Activated CD4-positive, alpha-beta T cell treated with anti-CD3 and anti-CD28 coated beads, Interleukin-2, amount 50 U/mL, for 16 hours (primary cell): ENCODE measurements at places on chromosomes 2 and 18.

DNA sequence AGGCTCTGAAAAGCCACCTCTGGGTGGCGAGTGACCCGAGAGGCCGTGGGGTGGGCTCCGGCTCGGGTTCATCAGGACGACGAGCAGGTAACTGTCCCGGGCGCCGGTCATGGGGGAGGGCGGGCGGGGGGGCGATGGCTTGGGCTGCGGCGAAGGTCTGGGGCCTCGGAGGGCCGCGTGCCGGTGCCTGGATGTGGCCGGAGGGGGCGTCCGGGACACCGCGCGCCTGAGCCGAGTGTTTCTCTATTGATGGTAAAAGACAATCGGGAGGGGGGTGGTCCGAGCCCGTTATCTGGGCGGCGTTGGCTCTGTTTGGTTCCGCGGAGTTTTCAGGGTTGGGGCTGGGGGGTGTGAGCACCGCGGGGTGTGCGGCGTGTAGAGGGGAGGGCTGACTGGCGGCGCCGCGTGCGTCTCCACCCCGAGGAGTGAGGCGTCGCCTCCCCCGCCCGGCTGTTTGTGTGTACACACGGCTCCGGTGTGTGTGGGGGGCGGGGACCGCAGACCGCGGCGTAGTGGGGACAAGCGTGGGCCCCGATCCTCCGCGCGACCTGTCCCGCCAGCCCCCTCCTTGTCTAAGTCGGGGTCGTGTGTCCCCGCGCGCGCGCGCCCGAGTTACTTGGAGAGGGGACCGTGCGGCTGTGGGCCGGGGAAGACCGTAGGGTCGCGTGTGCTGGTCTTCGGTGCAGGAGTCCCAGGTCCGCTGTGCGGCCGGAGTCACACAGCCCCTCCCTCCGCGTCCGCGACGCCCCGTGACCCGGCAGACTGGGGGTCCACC, 1.6 kb downstream of the CTIF start:
- DNase-seq: peak; percentile 31

GRCh38 chr2:232890536-232890895, 20.5 kb downstream of the SNORC start:
- DNase-seq: no peak

- DNase-seq: no peak
Measured at GRCh38 chr2:113834051-113834730, 55.7 kb upstream of the ACTR3 start.

GRCh38 chr2:18610651-18611050, 21.3 kb upstream of the NT5C1B start:
- DNase-seq: no peak

GRCh38 chr18:13562494-13563029, 163.8 kb downstream of the FAM210A start:
- DNase-seq: peak; percentile 84

DNA sequence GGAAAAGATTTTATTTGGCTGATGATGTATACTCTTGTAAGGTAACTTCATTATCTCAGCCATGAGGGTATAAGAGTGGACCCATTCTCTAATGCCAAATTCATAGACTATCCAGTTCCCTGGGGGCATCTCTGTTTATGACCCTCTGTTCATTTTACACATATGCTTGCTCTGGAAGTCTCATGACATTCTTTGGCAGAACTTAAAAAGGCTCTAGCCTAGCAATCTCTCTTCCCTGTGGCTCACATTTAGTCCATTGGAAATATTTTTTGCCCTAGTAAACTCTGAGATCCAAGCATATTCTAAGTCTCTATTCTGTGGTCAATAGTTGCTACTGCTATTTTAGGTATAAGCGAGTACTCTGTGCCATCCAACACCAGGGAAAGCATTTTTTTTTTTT, 1201.8 kb upstream of the ZEB2 start:
- no peak for DNase-seq

- DNase-seq: no peak
Measured at GRCh38 chr2:46072101-46072820, 224.9 kb upstream of the EPAS1 start.

DNA sequence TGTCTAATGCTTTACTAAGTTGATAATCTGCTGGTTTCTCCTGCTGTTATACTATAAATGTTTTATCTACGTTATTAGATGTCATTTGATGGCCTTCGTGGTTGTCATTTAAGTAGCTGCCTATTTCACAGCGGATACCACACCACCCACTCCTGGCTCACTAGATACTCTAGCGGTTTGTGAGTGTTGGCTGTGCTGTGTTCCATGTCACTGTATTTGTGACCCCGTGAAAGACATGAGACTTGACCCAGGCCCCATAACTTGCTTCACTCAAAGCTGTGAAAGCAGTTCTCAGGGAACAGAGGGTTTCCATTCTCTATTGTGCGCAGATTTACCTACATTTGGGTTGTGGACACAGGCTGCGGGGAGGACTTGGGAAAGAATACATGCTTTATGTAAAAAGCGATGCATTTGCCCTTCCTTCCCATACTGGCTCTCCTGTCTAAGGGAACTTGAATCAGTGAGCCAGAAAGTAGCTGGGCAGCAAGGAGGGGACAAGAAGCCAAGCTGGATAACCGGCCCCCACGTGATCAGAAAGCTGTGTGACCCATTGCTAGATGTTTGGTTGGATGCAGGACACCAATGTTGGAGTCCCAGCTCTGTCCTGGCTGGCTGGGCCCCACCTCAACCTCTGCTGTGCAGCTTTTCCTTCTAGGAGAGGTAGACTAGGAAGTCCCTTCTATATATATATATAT, 52.2 kb downstream of the PLB1 start:
- peak; percentile 29 for DNase-seq

DNA sequence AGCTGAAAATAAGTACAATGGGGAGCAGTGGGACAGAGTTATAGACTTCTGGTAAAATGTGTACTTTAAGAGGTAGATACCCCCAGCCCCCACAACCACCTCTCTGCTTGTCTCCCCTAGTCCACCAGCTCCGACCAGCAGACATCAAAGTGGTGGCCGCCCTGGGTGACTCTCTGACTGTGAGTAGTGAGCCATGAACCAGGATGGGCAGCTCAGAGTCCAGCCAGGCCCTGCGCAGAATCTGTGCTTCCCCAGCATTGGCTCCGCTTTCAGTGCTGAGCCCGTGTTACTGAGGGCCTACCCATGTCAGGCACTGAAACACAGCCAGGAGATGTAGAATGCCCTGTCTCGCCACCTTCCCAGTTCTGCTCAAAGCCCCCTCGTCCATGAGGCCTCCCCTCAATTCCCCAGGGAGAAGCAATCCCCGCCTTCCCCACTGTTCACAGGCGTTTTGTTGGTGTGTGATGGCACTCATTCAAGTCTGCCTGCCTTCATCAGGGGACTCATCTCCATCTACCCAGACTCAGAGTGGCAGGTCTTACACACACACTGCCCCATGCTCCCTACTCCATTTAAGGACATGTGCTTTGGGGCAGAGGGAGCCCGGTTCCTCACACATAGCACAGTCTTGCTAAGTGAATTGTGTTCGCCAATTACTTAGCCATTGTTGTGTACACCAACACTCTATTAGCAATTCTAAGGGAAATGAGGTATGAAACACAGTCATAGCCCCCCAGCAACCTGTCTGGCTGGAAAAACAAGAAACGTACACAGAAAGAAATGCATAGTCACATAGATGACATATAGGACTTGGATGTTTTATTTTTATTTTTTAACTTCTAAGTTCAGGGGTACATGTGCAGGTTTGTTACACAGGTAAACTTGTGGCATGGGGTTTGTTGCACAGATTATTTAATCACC, 122.6 kb downstream of the PLB1 start:
- no peak for DNase-seq

- no peak for DNase-seq
Measured at GRCh38 chr2:71546777-71547281, 93.5 kb downstream of the DYSF start.

DNA sequence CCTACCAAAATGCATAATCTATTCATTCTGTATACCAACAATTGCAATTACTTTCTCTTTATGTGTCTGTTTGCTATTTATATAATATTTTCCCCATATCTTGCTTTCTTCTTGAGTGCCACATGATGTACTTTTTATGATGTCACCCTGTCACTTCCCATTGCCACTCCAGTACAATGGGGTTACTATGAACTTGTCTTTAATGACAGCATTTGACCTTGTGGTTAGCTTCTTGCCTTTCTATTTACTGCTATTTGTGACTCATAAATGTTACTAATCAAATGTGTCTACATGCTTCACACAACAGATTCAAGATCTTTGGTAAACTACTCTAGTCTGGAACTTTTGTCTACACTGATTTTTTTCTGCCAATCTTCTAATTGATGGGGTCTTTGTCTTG, 486.3 kb downstream of the NR4A2 start:
- DNase-seq: no peak

DNA sequence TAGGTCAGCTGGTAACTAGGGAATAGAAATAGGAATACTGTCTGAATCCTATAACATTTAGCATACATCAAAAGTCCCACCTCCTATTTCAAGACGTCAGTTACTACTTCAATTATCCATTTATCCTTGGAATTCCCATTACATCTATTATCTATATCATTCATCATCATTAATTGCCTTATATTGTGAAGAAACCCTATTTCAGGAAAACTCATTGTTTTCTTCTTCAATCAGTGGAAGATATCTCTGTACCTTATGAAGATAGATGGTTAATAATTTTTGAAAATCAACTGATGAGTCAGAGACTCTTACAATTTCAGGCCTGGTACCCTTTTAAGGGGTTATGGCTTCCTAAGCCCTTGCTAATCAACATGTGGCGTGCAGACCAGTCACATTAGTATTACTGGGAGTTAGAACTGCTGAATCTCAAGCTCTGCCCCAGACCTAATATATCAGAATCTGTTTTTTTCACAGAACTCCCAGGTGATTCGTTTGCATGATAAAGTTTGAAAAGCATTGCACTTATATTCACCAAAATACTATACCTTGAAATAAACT, 69.3 kb upstream of the PGAP1 start:
- no peak for DNase-seq

GRCh38 chr2:2570871-2571270, 239.8 kb upstream of the MYT1L start:
- no peak for DNase-seq
